Stimulated activated CD8-positive, alpha-beta memory T cell treated with anti-CD3 and anti-CD28 coated beads, Interleukin-15, amount 100 ng/mL, for 48 hours (primary cell): ENCODE measurements at places on chromosomes 12 and 14.

DNA sequence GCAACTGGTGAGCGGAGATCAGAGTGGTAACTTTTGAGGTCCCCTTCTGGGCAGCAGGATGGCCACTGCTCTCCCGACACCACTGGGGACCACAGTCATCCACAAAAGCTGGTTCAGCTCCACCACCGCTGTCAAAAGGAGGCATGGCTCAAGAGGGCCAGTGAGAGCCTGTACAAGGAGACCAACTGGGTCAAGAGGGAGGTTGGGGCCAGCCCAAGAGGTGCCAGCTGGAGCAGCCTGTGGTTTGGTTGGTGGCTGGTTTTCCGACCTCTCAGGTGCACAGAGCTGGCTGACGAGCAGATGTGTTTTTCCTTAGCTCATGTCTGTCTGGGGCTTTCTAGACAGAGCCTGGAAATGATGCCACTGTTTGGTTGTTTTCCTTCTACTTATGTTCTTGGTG is 60.1 kb downstream of the ERH start:
- DNase-seq = no peak

GRCh38 chr12:94309373-94309772 is 150.3 kb downstream of the CEP83 start:
- no peak for DNase-seq

GRCh38 chr14:106442857-106443256 is 916.5 kb downstream of the TMEM121 start:
- no peak for DNase-seq

DNA sequence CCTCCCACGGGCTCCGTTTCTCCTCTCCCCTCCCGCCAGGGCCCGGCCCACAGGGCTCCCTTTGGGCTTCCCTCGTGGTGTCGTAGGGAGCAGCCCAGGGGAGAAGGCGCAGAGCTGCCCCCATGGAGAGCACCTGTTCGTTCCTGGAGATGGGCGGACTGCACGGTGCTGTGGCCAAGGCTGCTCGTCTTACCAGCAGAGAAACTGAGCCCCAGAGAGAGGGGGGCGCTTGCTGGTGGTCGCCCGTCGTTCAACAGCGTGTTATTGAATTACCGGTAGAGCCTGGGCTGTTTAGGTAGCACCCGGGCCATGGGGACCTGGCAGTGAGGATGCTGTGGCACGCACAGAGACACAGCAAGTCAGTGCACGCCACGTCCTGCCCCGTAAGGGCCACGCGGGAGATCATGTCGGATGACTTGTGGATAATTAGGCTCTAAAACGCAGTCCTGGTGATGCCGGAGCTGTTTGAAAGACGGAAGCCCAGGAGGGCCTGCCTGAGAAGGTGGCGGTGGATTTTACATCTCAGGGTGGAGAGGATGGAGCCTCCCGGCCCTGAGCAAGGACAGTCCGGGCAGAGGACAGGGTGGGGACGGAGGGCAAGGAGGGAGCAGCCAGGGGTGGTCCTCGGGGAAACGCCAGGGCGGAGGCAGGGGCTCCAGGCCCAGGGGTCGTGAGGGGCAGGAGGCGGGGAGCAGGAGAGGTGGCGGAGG is 134.4 kb downstream of the ADGRD1 start:
- DNase-seq = no peak

- DNase-seq = no peak
These were observed 85.1 kb downstream of the RGS6 start for GRCh38 chr14:72017290-72017689.

- no peak for DNase-seq
These were observed 13.3 kb upstream of the KLHDC2 start for GRCh38 chr14:49754570-49755097.

DNA sequence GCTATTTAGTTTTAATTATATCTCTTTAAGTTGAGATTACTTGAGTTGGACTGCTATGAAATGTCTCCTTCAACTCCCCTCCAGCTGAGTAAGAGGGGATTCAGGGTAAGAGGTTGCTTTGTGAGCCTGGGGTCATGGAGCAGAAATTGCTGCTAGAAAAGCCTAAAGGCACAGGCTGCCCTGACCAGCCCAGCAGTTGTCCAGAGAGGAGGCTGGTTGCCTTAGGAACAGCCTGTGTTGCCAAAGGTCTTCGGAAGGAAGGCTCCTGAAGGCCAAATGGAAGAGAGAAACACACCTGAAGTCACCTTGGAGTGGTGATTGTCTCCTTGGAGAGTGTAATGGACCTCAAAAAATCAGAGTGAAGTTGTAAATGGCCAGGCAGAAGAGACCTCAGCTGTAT is 235.5 kb upstream of the PDE3A start:
- no peak for DNase-seq

- no peak for DNase-seq
These were observed 44.9 kb upstream of the BCAT1 start for GRCh38 chr12:24993793-24994192.

- DNase-seq = no peak
These were observed 1036.1 kb upstream of the TMEM132C start for GRCh38 chr12:127230843-127231260.

GRCh38 chr12:96473394-96474093 is 15.8 kb upstream of the CFAP54 start:
- no peak for DNase-seq

DNA sequence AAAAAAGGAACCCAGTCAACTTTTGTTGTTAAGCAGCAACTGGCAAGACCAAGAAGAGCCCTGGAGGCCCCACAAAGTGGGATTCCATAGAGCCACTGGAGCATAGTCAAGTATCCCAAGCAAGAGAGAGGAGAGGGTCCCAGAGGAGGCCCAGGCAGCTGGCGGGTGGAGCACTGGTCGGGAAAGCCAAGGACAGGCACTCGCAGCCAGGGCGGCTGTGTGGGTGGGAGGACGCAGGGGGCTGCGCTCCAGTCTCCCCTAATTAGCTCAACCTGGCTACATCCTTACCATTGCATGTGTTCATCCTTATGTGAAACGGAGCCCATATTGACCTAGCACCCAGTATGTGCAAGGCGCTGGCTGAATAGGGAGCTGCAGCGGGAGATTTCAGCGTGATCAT is 18.3 kb upstream of the ZFP36L1 start:
- DNase-seq = no peak

DNA sequence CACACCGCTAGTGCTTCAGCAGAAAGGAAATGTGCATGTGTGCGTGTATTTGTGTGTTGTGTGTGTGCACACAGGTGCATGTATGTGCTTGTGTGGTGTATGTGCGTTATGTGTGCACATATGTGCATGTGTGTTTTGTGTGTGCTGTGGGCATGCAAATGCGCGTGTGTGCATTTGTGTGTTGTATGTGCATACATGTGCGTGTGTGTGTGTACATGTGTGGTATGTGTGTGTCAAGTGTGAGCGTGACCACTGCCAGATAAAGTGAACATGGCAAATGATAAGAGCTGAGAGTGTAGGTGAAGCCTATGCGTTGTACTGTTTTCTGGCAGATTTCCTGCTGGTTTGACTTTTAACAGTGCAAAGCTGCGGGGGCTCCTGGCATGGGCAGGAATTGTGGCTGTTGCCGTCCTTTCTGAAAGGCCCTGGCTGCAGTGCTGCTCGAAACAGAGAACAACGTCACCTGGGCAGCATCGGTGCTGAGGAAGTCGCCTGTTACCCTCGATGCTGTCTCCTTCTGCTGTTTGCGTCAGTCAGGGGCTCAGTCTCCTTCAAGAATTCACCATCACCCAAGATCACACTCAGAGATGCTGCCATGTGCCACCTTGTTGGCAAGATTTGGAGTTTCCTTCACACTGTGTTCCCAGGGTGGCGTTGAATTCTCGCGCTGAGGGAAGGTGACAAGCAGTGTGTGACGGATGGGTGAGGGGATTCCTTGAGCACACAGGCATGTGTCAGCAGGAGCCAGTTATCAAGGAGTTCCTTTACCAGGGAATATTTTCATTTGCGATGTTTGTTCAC is 56.1 kb downstream of the ADGRD1 start:
- DNase-seq = no peak

DNA sequence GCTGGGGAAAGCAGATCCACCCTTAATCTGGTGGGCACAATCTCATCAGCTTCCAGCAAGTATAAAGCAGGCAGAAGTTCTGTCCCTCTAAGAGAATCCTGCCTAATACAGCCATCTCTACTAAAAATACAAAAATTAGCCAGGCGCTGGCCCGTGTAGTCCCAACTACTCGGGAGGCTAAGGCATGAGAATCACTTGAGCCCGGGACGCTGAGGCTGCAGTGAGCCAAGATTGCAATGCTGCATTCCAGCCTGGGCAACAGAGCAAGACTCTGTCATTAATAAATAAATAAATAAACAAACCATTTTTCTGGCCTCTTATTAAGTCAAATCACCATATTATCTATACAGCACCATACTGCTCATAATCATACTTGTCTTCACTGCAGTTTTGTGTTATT is 111.2 kb downstream of the MED13L start:
- DNase-seq = no peak

DNA sequence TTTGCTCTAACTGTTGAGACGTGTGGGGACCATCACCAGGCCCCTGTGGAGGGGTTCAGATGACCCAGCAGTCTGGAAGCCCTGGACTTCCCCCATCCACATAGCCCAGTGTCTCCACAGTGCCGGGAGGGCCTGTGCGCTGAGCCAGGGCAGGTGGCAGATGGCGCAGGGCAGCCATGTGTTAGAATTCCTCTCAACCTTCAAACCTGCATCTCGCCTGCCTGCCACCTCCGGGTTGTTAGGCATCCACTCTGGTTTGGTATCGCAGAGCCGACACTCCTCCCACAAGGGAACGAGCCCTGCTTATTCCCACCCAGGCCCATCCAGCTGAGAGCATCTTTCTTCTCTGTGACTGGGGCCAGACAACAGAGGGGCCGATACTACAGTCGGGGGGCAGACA is 84.5 kb downstream of the ADGRD1 start:
- DNase-seq = no peak

DNA sequence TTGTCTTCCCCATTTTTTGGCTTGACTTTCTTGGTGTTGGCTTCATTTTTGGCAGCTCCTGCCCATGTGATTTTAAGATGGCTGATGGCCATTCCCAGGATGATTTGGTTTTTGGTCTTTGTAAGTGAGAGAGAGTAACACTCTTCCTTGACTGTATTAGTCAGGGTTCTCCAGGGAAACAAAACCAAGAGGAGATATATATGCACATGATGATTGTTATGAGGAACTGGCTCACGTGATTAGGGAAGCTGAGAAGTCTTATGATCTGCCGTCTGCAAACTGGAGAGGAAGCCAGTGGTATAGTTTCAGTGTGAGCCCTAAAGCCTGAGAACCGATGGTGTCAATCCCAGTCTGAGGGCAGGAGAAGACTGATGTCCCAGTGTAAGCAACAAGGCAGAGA is 146.6 kb downstream of the NRXN3 start:
- DNase-seq = no peak

DNA sequence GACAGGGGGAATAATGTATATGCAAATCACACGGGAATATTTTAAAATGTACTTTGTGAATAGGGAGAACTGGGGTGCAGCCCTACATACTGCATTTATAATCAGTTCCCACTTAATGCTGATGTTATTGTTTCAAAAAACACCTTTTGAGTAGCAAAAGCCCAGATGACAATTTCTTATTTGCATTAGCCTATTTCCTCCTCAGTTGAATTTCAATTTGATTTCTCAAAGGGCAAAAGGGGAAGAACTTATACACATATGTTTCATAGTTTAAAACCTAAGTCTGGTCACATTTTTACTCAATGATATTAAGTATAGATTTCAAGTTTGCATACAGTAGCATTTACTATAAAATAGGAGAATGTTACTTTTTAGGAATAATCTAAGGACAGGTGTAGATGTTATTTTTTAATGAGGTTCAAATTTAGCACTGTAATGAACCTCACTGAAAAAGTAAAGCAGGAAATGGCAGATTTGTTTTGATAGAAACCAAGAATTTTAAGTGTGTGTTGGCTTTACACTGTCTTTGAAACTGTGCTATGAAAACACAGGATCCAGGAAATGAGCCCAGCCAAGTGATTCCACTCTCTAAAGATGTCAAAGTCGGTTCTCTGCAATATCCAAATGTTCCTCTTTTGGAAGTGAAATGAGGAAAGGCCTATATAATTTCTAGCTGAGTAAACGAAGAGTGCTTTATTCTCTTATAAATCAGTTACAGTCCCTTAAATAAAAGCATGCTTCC is 367.4 kb downstream of the BTG1 start:
- no peak for DNase-seq

- DNase-seq = no peak
These were observed 44.3 kb downstream of the KCNA5 start for GRCh38 chr12:5087831-5088554.

DNA sequence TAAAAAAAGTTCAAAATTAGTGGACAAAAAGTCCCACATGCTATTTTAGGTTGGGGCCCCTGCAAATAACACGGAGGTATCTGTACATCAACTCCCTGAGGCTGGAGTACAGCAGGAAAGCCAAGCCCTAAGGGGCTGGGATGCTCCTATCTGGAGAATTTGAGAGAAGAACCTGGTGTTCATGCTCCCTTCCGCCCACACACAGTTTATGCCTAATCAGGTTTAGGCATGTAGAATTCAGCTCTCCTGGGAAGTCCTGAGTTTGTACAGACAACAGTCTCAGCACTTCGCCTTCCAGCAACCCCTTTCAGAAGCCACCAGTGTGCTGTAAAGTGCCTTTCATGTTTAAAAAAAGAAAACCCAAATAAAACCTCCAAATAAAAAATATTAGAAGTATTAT is 237.3 kb upstream of the GRIP1 start:
- no peak for DNase-seq

DNA sequence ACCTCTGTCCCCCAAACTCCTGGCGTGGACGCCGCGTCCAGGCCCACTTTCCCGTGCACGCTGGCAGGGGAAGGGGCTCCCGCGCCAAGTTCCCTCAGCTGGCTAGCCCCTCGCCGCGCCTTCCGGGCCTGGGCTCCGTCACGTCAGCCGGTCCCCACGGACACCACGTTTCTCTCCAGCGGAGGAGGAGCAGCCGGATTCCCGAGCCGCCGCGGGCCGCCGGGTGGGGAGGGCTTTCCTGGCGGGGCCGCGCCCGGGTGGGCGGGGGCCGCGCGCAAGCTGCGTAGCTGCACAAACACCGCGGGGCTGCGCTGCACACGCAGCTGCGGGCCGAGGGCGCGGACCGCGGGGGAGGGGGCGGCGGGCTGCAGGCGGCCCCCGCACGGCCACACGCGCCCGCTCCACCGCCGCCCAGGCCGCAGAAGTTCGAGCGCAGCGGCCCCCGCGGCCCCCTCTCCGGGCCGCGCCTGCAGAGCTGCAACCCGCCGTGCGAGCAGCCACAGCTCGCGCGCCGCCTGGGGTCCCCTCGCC is 45.1 kb upstream of the PNMA1 start:
- DNase-seq = no peak

DNA sequence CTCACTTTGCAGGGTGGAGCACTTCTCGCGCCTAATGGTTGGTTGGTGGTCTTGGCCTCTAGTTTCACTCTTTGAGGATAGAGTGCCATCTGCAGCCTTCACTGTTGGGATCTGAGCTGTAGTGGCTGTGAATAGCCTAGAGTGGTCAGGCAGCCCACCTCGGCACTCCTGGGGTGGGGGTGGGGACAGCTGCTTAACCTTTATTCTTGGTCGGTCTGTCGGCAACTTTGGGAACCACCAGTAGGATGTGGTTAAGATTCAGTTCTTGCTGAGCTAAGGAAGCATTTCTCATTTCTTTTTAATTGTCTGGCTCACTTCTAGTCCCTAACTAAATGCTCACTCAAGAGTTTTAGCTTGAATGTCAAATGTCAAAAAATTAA is 21.1 kb downstream of the TMBIM6 start:
- no peak for DNase-seq

- DNase-seq = no peak
These were observed 1.2 kb downstream of the PYROXD1 start for GRCh38 chr12:21438643-21439042.
